ENCODE measurements at places on chromosomes 11 and 22.

- no peak for DNase-seq
These were observed 59.9 kb downstream of the TRAF6 start for GRCh38 chr11:36450110-36450572.

- DNase-seq, result no peak
These were observed 26.9 kb upstream of the CYB5R3 start for GRCh38 chr22:42676059-42676607.

DNA sequence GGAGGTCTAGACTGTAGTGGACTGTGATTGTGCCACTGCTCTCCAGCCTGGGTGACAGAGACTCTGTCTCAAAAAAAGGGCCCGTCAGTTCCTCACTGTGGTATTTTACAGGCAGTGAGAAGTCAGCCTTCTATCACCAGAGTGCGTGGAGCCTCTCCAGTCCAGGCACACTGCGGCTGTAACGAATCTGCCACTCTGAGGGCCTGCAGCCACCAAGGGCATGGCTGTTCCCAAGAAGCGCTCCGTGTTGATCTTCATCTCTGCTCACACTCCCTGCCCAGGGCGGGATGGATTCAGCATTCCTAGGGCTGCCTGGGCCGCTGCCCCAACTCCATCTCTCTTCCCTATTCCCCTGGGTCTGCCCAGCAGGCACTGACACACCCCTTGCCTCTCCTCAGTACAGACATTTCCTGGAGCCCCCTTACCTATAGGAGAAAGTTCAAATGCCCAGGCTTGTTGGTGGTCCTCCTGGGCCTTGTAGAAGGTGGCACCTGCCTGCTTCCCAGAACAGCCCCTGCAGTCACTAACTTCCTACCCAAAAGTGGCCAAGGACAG is 148.4 kb downstream of the CACNA1I start:
- no peak for DNase-seq

DNA sequence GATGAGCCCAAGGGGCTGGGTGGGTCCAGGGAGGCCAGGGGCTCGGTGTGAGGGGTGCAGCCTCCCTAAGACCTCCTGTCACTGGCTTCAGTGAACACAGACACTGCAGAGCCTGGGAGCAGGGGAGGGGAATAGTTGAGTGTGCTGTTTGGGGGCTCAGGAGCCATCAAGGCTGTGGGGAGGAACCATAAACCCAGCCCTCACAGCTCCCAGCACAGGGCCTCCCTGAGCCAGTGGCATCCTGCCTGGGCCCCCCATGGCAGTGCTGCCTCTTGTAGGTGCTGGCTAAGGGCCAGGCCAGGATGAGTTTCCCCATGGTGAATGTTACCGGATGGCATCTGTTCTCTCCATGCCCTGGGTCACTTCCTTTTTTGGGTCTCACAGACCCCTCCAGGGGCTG is 25.5 kb downstream of the KCNJ5 start:
- no peak for DNase-seq

GRCh38 chr22:20174785-20175596 is 24.1 kb upstream of the CCDC188 start:
- DNase-seq, result no peak

GRCh38 chr11:8008212-8008611 is 21.1 kb downstream of the EIF3F start:
- no peak for DNase-seq

GRCh38 chr11:86245369-86246292 is 1.1 kb downstream of the EED start:
- no peak for DNase-seq

GRCh38 chr11:112877581-112877980 is 83.6 kb upstream of the NCAM1 start:
- DNase-seq, result no peak

DNA sequence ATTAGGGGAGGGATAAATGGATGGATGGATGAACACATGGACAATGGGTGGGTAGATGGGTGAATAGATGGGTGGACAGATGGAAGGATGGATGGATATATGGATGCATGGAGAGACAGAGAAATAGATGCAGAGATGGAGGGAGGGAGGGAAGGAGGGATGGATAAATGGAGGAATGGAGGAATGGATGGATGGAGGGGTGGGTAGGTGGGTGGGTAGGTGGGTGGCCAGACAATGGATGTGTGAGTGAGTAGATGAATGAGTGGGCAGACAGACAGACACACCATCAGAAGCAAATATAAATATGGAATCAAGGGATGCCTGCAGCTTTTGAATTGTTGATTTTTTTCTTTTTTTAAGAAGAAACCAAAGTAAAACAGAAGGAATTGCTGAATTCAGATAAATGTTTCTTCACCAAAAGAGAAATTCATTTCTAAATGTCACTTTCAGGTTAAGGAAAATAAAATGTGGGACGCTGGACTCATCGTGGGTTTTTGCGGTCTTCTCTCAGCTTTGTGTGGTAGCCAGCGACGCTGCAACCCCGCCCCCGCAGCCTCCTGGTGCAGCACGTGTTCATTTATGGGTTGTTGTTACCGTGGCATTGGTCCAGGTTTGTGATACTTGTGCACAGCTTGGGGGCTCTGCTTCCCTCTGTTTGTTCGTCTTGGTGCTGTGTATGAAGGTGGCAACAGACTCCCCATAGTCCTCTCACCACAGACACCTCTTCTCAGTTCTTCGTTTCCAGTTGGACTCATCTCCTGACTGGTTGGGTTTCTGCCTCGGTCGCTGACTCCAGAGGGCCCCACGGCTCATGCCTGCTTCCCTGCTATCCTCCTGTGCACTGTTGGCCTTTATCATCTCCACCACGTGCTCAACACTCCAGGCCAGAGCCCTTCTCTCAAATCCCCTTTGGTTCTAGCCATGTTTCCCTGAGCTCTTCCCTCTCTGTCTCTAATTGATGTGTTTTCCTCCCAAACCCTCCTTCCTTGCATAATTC is 76.4 kb downstream of the CDKN1C start:
- no peak for DNase-seq

- no peak for DNase-seq
These were observed 25.4 kb upstream of the DDI1 start for GRCh38 chr11:104011044-104011443.

- DNase-seq, result no peak
These were observed 22.3 kb downstream of the ARHGAP42 start for GRCh38 chr11:100709233-100709957.

All from NCI-H1092 (cell line).